ENCODE measurements at places on chromosomes 13 and 19. TPM values are rescaled to one million over a fixed set of nuclear protein-coding genes. Genes with fewer than 3 reads are reported as not detected.

Gene CYSLTR2
- total RNA-seq: not detected

- no peak for DNase-seq
These were observed 45.3 kb upstream of the VSTM2B start for GRCh38 chr19:29480507-29480906.

DNA sequence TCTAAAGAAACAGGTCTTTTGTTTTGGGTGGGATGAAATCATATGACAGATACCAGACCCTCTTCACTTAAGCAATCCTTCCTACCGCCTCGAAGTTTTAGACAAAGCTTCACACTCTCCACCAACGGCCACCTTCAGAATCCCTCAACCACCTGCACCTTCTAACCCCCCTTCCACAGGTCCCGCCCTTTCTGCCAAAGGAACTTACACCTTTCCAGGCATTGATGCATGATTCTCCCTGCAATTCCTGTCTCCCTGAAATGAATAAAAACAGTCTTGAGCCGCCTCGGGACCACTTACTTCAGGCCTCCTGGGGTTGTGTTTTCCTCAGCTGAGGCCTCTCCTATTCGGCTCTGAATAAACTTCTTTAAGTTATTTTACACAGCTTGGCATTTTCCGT lies 859 bp downstream of the ZNF433 start:
- DNase-seq: peak; percentile 18

DNA sequence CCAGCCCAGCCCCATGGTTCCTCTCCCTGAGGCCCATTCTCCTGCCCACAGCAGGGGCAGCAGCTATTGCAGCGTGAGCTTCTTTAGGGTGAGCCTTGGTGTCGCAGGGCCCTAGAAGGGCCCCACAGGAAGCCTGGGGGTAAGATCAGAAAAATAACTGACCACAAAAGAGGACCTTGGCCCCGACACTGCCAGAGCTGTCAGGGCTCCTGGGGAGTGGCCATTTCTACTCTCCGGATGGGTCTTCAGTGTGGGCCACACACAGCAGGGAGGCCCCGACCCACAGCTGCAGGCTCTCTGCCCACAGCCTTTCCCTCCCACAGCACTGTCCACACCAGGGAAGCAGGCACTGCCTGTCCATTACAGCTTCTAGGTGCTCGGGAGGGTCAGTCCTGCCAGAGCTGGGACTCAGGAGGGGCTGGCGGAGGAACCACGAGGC lies 3.5 kb upstream of the SIGLEC8 start:
- DNase-seq: no peak

Gene AZU1
- total RNA-seq: not detected

Gene LRRC25
- not detected for total RNA-seq

Gene RNF225
- not detected for total RNA-seq

- DNase-seq: no peak
These were observed 4.6 kb upstream of the ERFL start for GRCh38 chr19:41932720-41933332.

- DNase-seq: no peak
These were observed 55.9 kb downstream of the ZNF431 start for GRCh38 chr19:21197590-21198295.

Data from PC-3 (cell line).